Naive thymus-derived CD4-positive, alpha-beta T cell (primary cell): ENCODE measurements at places on chromosomes 5 and 9. TPM values are rescaled to one million over a fixed set of nuclear protein-coding genes. Genes with fewer than 3 reads are reported as not detected.

DBH gene
- polyA plus RNA-seq: 0.14 TPM

- no peaks in the 10 kb centered on the region for H3K4me1 ChIP-seq
- no peak for DNase-seq
- H3K4me3 ChIP-seq: no peak overlapping the region
- no peaks in the 10 kb centered on the region for H3K36me3 ChIP-seq
Measured at GRCh38 chr5:27962198-27962597, 923.8 kb upstream of the CDH9 start.

PRDM9 gene
- not detected for polyA plus RNA-seq

- H3K4me1 ChIP-seq: no peaks in the 10 kb centered on the region
- H3K27me3 ChIP-seq: no peaks in the 10 kb centered on the region
- no peak for DNase-seq
Measured at GRCh38 chr9:82582693-82583092, 480.2 kb downstream of the RASEF start.

C5orf46 gene
- not detected for polyA plus RNA-seq

DNA sequence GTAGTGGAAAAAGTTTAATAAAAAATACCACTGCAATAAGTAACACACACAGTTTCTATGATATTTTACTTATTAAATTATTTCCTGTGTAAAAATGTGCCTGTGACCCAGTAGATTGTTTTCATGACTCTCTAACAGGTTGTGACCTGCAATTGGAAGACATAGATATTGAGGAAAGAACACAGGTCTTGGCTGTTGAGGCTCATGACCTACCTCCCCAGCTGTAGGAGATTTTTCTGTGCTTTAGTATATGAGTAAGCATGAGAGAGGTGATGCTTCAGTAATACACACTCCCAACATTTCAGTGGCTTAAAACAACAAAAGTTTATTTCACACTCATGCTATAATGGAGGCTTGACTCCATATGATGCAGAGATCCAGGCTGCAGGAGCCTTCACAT lies 47.3 kb upstream of the TNC start:
- H3K27me3 ChIP-seq: no peaks in the 10 kb centered on the region
- H3K4me3 ChIP-seq: no peak overlapping the region
- no peak for DNase-seq
- H3K27ac ChIP-seq: no peak overlapping the region

LIX1 gene
- not detected for polyA plus RNA-seq

DNA sequence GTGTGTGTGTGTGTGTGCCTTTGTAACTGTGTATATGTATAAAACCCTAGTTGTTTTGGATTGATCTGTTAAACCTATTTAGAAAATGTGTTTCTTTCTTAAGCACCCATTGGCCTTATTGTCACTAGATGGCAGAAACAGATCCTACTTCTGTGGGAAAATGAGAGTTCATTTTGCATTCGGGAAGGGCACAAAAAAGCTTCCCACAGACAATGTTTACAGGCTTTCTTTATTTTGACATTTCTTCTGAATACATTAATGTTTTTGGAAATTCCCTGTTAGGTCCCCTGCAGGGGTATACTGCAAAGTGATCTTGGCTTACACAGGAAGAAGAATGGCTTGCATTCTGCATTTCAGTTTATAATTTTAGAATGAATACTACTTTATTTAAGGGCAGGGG lies 481.8 kb upstream of the ARRDC3 start:
- H3K27me3 ChIP-seq: no peaks in the 10 kb centered on the region
- no peaks in the 10 kb centered on the region for H3K4me1 ChIP-seq
- H3K27ac ChIP-seq: no peak overlapping the region
- H3K4me3 ChIP-seq: no peak overlapping the region
- H3K36me3 ChIP-seq: no peaks in the 10 kb centered on the region
- no peak for DNase-seq

DNA sequence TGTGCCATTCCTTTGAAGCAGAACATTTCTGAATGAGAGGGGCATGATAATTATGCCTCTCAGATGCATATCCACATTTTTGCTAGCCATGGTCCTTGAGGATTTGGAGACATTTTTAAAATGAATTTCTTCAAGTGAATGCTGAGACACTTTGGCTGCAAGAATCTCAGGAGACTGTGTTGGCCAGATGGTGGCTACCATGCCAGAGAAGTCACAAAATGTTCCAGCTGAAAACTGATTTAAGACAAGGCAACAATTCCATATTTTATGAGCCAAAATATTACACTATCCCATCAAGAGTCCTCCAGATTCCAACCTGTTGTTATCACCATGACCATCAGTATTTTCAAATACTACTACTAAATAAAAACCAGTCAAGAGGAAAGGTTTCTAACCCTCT lies 859.5 kb upstream of the DMAC1 start:
- no peak for DNase-seq
- no peaks in the 10 kb centered on the region for H3K27me3 ChIP-seq
- H3K4me3 ChIP-seq: no peak overlapping the region
- no peaks in the 10 kb centered on the region for H3K36me3 ChIP-seq
- H3K27ac ChIP-seq: no peak overlapping the region

DNA sequence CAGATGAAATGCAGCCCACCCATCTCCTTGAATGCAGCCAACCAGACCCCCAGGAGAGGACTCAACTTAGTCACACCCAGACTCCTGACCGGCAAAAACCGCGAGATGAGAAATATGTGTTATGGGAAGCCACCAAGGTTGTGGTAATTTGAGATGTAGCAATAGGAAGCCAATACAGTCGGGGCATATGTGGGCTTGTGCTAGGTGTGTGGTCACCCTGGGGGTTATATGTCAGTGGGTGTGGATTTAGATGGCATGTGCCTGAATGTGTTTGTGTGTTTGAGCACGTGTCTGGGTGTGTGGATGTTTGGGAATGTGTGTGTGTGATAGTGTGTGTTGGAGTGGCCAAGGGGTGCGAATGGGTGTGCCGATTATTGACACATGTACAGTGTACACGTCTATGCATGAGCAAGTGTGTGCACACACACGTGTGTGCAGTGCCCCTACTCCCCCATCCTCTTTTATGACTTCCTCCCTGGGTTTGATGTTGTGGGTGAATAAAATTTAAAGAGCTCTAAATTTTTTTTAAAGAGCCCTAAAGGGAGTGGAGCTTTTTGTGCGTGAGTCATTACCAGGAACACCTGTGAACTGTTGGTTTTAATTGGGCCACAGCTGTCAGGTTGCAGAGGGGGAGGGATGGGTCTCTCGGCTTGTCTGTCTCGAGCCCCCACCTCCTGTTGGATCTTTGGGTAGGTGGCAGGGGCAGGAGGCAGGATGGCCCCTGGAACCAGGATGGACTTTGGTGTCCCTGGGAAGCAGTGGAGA lies 86.8 kb downstream of the LHX2 start:
- no peaks in the 10 kb centered on the region for H3K36me3 ChIP-seq
- H3K27ac ChIP-seq: no peak overlapping the region
- H3K27me3 ChIP-seq: no peaks in the 10 kb centered on the region
- H3K4me3 ChIP-seq: no peak overlapping the region
- DNase-seq: no peak
- no peaks in the 10 kb centered on the region for H3K4me1 ChIP-seq

- no peak overlapping the region for H3K27ac ChIP-seq
- no peaks in the 10 kb centered on the region for H3K27me3 ChIP-seq
- no peak overlapping the region for H3K4me3 ChIP-seq
- DNase-seq: no peak
- no peaks in the 10 kb centered on the region for H3K36me3 ChIP-seq
Measured at GRCh38 chr9:16484744-16485143, 385.7 kb downstream of the BNC2 start.

DNA sequence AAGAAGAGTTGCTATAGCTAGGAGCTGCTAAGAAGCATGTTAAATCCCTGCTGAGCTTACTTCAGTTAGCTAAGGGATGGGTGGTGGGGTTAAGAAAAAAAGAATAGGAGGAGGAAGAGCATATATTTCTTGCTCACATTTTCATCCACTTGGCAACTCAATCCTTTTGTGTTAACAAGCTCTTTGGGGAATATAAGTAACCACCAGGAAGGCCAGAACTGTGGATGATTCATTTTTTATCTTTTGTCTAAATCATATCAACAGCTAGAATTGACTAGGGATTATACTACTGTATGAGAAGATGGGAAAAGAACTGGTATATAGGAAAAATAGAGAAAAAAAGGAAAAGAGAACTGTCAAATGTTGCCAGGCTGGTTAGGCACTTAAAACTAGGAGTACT lies 555.3 kb upstream of the ARRDC3 start:
- H3K4me3 ChIP-seq: no peak overlapping the region
- no peaks in the 10 kb centered on the region for H3K4me1 ChIP-seq

ECM2 gene
- polyA plus RNA-seq: not detected

DNA sequence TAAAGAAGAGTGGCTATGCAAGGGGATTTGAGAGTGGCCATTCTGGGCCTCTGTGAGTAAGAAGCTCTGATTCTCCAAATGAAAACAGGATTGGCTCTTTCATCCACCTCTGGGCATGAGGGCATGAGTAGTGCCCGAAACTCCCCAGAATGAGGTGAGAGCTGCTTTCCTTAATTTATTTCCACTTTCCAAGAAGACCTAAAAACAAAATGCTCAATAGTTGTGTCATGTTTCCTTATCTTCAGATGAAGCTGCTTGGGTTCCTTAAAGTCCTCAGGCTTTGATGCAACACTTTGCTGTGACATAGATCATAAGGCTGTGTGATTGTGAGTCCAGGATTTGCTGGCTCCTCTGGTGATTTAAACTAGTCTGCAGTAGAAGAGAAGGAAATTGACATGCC lies 3.1 kb upstream of the ZCCHC10 start:
- no peaks in the 10 kb centered on the region for H3K36me3 ChIP-seq
- no peak for DNase-seq
- no peaks in the 10 kb centered on the region for H3K27me3 ChIP-seq
- H3K4me3 ChIP-seq: no peak overlapping the region

ZFP2 gene
- polyA plus RNA-seq: 0.82 TPM

DAPK1 gene
- 0.20 TPM for polyA plus RNA-seq

PHF24 gene
- polyA plus RNA-seq: not detected
